ENCODE measurements at places on chromosomes 4 and X.

GRCh38 chr4:3293401-3294391 is 875 bp downstream of the RGS12 start:
- DNase-seq = no peak

DNA sequence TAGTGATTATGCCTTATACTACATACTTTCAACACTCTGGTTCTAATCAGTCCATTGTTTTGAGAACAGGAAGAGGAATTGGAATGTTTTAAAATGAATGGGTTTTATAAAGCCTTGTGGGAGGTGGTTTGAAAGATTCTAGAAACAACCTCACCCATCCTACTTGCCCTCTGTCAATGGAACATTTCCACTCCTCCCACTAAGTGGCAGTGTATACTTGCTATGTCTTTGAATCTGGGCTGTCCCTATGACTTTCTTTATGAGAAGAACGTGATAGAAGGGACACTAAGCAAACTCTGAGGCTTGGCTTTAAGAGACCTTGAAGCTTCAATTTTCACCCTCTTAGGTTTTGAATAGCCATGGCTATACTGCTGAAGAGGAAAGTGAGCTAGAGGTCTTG is 611.2 kb downstream of the PPP4R3C start:
- no peak for DNase-seq

DNA sequence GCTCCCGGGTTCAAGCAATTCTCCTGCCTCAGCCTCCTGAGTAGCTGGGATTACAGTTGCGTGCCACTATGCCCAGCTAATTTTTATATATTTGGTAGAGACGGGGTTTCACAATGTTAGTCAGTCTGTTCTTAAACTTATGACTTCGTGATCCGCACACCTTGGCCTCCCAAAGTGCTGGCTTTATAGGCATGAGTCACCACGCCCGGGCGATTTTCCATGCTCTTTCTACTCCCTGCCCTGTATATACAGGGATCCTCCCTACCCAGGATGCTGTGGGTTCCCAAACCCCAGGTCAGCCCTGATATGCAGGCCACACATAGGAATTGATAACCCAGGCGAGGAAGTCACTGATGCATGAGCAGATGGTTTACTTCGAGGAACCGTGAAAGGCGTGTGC is 31.4 kb downstream of the SSX5 start:
- DNase-seq = no peak

DNA sequence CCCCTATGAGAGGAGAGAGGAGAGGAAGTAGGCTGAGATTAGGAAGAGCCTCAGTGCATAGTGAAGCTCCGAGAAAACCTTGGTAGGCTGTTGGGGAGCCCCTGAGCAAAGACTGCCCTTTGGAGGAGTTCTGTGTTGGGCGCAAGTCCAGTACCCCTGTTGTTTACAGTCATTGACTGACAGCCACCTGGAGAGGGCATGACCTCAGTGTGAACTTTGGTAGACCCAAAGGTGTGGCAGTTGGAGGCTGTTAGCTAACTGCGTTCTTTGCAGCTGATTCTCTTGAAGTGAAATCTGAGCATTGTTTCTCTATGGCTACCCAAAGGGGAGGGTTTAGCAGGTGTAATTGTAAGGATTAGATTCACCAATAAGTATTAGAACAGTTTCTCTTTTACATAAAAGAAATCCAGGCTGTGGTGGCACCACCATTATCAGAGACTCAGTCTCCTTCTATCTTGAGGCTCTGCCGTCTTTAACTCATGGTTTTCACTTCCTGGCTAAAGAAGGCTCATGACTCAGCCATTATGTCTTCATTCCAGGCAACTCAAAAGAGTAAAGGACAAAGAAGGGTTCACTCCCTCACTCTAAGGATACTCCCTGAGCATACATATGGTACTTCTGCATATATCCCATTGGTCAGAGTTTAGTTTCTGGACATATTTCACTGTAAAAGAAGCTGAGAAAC is 33.4 kb downstream of the ANXA3 start:
- no peak for DNase-seq

DNA sequence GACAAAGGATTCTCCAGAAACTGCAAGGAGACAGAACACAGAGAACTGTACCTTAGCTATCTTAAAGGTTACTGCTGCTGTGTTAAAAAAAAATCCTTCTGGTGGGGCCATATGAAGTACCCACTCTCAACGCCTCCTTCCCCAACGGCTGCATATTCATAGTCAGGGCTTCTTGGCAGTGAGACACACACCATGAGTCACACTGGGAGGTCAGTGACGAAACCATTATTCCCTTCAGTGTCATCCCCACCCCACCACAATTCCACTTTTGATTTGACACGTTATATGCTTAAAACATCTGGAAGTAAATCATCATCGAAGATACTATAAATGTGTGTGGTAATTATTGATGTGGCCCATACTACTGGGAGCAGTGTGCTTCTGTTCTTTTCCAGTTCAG is 271.5 kb downstream of the LDB2 start:
- no peak for DNase-seq

Data from stimulated activated CD4-positive, alpha-beta T cell treated with anti-CD3 and anti-CD28 coated beads, Interleukin-12 subunit alpha, Interleukin-12 subunit beta, amount 100 ng/mL, for 24 hours (primary cell).